ENCODE measurements at places on chromosomes 12 and 14.

DNA sequence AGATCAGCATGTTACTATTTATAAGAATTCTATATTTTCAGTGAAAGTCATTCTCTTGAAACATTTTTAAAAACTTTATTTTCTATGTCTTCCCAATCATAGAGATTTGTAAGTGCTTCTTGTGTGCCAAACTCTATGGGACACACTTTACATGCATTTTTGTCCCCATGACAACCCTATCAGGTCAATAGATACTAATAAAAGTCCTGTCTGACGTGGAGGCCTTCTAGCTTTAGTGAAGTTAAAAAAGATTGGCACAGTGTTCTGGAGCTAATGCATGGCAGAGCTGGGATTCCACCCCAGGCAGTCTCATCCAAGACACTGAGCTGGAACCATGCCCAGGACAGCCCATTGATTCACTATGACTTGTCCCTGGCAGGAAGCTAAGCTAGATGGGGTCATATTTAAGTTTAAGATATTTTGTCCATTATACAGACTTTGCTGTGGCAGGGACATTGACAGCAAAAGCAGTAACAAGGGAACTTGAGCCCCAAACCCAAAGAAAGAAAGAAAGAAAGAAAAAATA is 28.1 kb downstream of the TTC6 start:
- peak; percentile 44 for DNase-seq

- DNase-seq = no peak
Observed at GRCh38 chr12:98735821-98736220, 90.7 kb downstream of the APAF1 start.

- no peak for DNase-seq
Observed at GRCh38 chr12:109113661-109114321, 2.6 kb upstream of the ACACB start.

DNA sequence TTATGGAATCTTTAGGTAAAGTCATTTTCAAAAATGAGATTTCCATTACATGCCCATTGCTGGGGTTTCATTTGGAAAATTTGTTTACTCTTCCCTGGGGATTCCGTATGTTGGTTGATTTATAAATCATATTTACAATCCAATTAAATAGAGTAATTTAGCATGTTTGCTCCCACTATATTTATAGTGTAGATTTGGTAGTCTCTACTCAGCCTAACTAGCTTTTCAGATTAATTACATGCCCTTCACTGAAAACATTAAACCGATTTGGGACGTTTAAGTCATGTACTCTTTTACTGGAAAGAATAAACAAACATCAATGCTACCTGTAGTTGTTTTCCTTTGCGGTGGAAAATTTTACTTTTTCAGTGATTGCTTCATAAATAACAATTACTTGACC is 10.4 kb downstream of the PAX9 start:
- no peak for DNase-seq

DNA sequence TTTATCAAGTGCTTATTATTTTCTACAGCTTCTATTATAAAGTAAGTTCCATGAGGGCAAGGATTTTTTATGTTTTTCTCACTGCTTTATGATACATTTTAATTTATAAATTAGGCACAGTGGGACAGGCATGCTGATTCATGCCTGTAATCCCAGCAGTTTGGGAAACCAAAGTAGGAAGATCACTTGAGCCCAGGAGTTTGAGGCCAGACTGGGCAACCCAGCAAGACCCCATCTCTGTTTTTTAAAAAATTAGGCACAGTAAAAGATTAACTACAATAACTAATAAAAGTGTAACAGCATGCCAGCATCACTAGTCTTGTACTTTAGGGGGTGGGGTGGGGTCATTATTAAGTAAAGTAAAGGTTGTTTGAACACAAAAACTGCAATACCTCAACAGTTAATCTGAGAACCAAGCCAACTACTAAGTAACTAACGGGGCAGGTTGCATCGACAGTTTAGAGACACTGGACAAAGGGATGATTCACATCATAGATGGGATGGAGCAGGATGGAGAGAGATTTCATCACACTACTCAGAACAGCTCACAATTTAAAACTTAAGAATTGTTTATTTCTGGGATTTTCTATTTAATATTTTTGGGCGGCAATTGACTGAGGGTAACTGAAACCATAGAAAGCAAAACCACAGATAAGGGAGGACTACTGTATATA is 119.5 kb downstream of the PLEKHA5 start:
- no peak for DNase-seq

DNA sequence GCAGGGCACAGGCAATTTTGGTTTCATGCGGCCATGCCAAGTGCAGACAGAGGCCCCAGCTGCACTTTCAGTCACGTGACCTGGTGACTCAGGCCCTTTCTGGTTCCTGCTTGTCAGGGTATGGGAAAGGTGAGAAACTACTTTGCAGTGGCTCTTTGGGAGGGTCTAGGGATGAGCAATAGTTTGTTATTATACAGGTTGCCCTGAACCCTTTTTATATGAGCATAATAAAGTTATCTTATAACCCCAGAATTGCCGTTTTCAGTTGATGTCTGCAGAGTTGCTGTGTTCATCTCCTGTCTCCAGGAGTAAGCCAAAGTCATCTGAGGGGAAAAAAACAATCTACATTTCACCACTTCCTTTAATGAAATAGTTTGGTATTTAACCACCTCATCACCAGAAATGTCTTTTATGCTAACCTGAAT is 30.9 kb upstream of the EMP1 start:
- peak; percentile 73 for DNase-seq

DNA sequence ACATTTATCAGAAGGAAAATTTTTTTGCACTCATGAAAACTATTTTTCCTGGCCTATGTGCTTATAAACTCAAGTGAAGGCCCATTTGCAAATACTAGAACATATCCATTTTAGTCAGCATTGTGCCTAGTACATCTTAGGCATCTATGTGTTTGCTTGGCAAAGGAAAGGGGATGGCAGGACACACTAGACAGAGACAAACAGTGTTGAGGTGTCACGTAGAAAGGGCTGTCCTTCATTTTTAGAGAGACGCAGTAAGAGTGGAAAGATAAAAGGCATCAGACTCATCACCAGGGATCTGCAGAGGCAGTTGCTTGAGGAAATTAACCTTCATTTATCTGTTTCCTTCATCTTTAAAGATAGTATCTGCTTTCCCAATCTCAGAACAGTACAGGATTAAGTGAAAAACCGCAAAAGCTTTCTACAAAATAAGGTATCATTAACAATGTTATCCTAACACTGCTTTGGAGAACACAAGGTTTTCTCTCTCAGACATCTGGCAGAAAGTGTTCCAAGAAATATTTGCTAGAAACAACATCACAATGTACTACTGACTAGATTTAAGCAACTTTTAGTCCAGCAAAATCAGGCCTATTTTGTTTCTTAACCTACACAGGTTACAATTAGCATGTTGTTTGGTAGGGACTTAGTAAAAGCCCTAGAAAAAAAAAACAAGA is 2.0 kb downstream of the YBX3 start:
- DNase-seq = no peak

DNA sequence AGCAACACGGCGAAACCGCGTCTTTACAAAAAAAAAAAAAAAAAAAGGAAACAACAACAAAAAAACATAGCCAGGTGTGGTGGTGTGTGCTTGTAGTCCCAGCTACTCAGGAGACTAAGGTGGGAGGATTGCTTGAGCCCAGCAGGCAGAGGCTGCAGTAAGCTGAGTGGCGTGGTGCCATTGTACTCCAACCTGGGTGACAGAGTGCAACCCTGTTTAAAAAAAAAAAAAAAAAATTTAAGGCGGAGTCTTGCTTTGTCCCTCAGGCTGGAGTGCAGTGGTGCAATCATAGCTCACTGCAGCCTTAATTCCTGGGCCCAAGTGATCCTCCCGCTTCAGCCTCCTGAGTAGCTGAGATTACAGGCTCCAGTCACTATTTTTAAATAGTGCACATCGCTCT is 18.2 kb upstream of the FIGNL2 start:
- no peak for DNase-seq

DNA sequence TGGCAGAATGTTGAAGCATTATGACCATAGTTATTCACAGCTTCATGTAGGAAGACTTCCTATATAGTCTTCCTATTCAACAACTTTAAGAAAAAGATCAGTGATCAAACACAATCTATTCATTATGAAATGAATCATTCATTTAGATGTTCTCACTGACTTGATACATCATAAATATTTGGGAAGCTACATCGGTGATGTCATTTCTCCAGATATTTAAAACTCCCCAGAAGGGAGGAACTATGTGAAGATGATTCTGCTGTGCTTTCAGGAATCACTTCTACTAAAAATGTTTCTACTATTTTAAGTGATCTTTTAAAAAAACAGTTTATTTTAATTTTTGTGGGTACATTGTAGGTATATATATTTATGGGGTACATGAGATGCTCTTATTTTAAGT is 316.4 kb downstream of the BCAT1 start:
- DNase-seq = no peak

- no peak for DNase-seq
Observed at GRCh38 chr12:49539406-49540228, 787 bp downstream of the KCNH3 start.

DNA sequence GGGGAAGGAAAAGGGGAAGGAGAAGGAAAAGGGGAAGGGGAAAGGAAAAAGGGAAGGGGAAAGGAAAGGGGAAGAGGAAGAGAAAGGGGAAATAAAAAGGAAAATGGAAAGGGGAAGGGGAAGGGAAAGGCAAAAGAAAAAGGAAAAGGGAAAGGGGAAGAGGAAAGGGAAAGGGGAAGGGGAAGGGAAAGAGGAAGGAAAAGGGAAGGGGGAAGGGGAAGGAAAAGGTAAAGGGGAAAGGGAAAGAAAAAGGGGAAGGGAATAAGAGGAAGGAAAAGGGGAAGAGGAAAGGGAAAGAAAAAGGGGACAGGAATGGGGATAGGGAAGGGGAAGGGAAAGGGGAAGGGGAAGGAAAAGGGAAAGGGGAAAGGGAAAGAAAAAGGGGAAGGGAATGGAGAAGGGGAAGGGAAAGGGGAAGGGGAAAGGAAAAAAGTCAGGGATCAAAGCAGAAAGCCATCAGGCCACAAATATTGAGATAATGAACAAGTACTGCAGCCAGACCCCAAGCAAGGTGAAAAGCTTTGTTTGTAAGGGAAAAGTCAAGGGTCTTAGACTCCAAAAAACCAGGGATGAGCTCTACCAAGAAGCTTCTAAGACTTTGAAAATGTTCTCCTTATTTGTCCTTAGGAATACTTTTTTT is 20.0 kb downstream of the DICER1 start:
- DNase-seq = no peak

DNA sequence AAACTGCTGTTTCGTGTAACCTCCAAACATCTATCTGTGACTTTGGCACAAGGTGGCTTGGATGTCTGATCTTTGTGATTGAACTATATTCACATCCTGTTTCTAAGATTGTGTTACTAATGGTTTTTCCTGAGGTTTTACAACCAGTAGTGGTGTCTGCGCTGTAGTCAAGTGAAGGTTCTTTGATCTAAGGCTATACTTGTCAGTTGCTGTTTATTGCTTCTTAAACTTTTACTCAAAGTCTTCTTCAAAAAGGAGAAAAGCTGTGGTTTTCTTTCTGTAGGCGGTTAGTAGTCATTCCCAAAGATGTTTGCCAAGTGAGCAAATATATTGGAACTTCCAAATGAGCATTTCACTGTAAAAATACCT is 12.3 kb upstream of the CALM1 start:
- peak; percentile 76 for DNase-seq

DNA sequence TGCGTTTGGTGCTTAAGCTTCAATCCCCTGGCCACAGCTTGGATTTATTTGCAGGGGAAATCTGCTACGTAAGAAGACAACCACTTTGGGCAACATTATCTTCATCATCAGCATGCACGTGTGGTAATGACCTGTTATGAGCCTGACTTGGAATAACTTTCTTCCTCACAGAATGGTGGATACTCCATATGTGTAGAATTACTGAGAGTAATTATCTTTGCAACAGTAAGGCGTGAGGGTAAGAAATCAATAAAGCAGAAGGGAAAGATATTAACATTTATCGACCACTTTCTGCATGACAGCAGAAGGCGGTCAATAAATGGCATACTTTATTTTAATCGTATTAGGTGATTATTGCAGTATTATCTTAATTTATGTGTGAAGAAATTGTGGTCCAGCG is 152.7 kb downstream of the RGS6 start:
- no peak for DNase-seq

GRCh38 chr14:74671789-74672188 is 41.1 kb downstream of the AREL1 start:
- DNase-seq = peak; percentile 81

GRCh38 chr12:121800694-121801594 is 2.9 kb upstream of the SETD1B start:
- DNase-seq = peak; percentile 74

- DNase-seq = peak; percentile 22
Observed at GRCh38 chr14:53432378-53432802, 279.3 kb upstream of the DDHD1 start.

GRCh38 chr14:30657606-30658163 is 35.6 kb downstream of the SCFD1 start:
- DNase-seq = no peak

DNA sequence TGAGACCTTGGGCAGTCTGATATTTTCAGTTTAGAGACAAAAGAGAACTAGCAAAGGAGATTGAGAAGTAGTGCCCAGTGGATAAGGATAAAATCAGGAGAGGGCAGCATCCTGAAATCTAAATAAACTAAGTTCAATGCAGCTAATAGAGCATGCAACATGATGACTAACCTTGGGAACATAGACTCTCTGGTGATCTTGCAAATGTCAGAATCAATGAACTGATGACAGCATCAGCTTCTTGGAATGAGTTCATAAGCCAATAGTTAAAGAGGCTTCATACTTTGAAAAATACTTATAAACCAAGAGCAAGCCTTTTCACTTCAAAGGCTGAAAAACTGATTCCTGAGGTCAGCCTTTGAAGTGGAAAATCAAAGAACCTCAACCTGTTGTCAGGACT is 8.2 kb downstream of the TAS2R19 start:
- DNase-seq = peak; percentile 1

GRCh38 chr12:85866986-85867776 is 6.9 kb upstream of the NTS start:
- peak; percentile 44 for DNase-seq

All from astrocyte (in vitro differentiated cells and primary cell).